ENCODE measurements at places on chromosomes 7 and 10.

DNA sequence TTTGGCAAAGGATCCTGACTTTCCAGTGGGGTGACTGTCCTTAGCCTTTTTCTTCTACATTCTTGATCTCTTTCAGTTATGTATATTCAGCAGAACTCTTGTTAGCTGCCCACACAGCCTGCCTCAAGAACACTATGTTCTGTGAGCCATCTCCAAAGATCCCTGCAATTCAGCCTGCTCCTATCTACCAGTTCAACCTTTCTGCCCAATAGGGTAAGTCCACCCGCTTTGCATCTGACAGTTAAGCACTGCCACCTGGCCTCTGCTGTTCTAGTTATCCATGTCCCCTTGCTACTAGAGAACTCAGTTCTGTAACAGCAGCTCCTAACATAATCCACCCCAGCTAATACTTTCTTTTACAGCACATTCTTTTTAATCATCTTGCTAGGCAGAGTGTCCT lies 13.5 kb downstream of the OR9A2 start:
- DNase-seq, result no peak

DNA sequence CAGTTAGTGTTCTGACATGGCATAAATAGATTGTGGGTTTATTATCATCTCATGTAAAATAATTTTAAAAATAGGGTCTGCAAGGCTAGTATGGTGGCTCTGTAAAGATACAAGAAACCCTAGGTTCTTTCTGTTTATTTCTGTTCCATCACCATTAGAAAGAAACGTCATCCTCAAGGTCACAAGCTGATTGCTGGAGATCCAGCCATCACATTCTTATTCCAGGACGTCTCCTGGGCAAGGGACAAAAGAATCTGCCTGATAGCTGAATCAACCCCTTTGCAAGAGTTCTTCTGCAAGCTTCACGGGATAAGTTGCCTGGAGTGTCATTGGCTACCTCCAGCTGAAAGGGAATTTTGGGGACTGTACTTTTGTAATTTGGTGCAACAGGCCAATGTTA lies 184.4 kb downstream of the CAMK1D start:
- no peak for DNase-seq

DNA sequence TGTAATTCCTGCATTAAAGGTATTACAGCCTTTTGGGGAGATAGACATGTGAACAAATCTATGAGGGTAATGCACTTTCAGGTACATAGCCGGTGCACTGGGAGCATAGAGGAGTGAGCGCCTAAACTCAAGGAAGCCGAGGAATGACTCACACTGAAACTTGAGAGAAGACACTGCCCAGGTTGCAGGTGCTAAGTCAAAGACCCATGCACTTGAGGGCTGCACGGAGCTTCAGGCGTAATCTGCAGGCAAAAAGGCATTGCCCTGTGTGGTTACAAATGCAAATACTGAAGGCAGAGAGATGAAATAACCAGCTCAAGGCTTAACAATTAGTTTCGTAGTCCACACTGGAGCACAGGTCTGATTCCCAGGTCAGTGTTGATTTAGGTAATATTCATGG lies 51.0 kb upstream of the OSBPL3 start:
- DNase-seq, result no peak

DNA sequence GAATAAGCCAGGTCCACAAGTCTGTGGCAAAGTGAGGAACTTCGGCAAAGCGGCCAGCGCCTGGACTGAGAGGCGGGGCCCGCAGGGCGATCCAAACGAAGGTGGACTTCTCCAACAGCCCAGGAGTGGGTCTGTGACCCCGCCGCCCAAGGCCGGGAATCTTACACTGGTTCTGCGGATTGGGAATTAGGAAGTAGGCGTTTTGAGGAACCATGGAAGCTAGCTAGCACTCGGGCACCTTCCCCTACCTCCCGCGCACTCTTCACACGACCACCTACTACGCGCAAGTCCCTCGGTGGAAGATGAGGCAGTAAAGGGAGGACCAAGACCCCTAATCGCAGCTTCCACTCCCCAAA lies 570 bp upstream of the ARF5 start:
- no peak for DNase-seq

GRCh38 chr10:89471110-89471809 lies 56.9 kb downstream of the IFIT5 start:
- no peak for DNase-seq

- no peak for DNase-seq
Observed at GRCh38 chr10:133009218-133009950, 67.0 kb upstream of the CFAP46 start.

DNA sequence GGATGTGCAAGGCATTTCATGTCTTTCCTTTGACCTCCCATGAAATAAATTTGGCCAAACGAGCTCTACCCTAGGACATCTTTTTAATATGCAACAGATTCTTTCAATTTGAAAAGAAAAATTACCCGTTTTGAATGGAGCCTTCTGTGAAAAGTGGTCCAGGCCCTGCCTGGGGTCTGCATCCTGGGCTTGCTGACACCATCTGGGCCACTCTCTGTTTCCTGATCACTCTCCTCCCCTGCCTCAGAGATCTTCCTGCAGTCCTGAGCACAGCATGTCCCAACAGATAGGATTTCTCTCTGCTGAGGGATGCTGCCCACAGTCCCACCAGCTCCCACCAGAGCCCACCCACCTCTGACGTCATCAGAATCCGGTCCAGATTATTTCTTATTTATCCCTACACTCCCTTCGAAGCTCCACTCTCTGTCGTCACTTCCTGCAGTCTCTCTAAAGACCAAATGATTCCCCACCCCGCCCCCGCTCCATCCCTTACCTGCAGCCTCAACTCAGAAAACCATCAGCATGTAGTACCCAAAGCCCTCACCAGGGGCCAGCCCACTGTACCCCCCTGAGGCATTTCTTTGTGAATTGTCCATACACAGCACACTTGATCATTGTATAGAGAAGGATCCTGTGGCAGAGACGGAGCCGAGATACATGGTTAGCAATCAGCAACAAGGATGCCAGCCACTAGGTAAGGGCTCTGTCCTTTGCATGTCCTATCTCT lies 192.1 kb upstream of the MGMT start:
- DNase-seq, result peak; percentile 15

- DNase-seq, result no peak
Observed at GRCh38 chr10:110045772-110046171, 38.0 kb downstream of the ADD3 start.

DNA sequence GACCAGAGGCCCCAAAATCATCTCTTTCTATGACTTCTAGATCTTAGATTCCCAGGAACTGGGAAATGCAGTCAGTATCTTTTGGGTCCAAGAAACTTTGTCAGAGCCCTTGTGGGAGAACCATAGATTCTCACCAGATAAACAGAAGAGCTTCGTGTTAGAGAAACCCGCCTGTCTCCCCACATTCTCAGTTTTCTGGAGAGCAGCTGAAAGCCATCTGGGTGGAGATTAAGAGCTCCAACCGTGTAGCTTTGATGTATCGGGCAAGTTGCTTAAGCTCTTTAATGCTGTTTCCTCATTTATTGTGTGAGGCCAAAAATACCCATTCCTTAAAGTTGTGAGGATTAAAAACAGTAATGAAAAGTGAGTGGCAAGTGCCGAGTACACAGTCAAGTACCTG lies 107.6 kb downstream of the WDR37 start:
- DNase-seq, result no peak

- no peak for DNase-seq
Observed at GRCh38 chr10:62083412-62084267, 182.1 kb downstream of the ARID5B start.

GRCh38 chr7:106177738-106178592 lies 65.9 kb upstream of the SYPL1 start:
- no peak for DNase-seq

- no peak for DNase-seq
Observed at GRCh38 chr7:89731751-89732445, 422.4 kb upstream of the STEAP1 start.

- DNase-seq, result no peak
Observed at GRCh38 chr10:71921324-71922027, 42.7 kb upstream of the CHST3 start.

DNA sequence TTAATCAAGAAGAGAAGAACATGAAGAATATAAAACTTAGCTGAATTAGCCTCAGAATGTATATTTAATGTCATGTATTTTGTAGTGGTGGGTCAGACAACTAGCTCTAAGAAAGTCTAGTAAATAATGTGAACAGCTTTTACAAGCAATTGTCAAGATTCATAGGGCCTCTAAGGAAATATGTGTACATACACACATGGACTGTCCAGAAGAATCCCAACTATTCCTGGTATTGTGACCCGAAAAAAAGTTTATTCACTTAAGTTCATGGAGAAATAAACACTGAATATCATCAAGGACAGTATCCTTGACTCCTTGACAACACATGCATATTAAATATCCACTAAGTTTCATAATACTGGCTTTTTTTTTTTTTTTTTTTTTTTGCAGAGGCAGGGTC lies 11.4 kb upstream of the TWIST1 start:
- DNase-seq, result no peak

DNA sequence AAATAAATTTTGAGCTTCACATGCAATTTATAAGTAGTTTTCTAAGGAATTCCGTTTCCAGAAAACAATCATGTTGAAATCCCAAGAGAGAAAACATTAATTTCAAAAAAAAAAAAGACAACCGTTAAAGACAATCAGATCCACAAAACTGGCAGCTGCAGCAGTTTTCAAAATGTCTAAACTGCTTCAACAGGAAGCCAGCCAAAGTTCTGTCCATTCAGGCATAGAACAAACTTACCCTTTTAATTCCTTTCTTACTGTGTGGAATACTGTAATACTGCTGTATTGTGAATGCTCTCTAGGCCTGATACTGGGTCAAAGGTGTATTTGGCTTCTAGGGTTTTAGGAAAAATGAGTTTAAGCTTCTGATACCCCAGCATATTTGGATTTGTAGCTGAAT lies 31.6 kb downstream of the HOXA1 start:
- no peak for DNase-seq

DNA sequence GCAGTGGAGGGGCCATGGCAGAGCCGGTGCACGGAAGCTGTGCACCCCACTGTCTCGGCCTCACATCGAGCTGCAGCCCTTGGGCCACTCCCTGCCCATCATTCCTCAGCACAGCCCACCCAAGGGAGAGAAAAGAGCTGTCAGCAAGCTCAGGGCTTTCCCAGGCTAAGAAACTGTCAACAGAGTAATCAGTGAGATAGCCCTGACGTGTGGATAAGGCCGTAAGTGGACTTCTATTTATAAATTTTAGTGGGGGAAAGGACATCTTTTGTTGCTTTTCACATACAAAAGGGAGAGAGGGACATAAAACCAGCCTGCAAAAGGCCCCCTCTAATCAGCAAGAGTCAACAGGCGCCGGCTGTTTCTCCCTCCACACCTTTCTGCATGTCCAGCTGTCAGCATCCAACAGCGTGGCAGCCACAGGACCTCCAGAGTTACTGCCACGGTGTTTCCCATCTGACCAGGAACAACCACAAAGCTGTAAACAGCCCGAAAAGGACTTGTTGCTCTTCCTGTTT lies 56.8 kb upstream of the DDC start:
- DNase-seq, result no peak

DNA sequence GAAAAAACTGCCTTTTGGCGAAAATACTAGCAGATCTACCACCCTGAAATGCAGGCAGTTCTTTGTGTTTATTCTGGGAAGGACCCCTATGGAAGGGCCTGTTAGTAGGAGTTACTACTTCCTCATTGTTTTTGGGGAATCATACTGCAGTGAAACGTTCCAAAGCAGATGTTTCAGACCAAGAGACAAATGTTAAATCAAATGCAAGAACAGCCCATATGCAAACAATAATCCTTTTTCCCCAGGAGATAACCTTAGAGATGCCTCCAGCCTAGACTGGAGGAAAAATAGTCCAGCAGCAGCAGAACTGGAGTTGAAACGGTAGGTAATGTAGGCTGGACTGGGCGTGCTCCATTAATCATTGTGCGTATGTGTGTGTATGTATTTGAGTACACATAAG lies 65.9 kb upstream of the VWDE start:
- DNase-seq, result no peak

- DNase-seq, result no peak
Observed at GRCh38 chr7:45187089-45187945, 29.7 kb downstream of the RAMP3 start.

DNA sequence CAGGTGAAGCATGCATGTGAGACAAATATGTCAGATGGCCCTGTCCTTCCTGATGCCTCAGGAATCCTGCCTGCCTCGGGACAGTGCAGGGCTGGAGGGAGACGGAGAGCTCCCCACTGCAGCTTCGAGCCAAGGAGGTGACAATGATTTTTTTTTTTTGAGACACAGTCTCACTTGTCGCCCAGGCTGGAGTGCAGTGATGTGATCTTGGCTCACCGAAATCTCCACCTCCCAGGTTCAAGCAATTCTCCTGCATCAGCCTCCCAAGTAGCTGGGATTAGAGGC lies 68.8 kb downstream of the OAT start:
- no peak for DNase-seq

DNA sequence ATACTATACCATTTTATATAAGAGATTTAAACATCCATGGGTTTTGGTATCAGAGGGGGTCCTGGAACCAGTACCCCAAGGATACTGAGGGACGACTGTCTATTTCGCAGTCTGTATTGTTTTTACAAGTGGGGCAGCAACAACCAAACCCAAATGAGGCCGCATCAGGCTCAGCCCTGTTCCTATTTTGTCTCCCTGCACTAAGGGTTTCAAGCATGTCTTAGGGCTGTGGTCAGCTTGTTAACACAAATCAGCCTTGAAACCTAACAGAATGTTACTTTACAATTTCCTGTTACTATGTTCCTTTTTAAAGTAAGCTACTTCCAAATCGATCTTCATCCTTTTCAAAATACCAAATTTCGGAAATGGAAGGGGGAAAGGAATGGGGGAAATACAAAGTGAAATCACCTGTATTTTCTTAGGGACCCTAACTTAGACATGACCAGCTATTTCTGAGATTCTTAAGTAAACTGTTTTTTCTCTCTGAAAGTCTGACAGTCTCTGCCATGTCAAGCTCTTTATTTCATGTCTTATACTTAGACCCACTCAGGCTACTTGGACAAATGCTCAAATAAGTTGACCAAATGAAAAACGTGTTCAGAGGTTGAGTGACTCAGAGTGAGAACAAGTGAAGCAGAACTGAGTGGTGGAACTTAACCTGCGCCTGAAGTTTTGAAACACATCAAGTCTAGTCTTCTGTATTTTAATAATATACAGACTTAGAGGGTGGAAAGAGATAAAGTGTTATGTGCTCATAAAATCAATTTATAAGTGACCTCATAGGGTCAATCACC lies 75.8 kb downstream of the C1GALT1 start:
- no peak for DNase-seq

DNA sequence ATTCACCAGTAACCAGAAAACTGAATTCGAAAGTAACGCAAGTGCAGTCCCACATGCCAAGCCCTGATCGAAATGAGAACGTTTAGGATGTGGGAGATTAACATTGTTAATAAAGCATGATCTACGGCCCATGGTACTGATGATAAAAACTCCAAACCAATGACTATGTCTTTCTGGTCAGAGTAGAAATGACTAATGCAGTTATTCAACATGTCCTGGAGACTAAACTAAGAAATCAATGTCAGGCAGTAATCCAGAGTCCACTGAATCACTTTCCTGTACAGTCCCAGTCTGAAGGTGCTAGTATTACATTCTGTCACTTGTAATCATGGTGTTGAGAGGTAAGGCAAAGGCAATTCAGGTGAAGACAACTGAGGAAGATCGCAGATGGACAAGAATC lies 14.4 kb downstream of the NPSR1 start:
- DNase-seq, result no peak

Measured in NT2/D1 (cell line).